ENCODE measurements at places on chromosomes 6 and 20.

DNA sequence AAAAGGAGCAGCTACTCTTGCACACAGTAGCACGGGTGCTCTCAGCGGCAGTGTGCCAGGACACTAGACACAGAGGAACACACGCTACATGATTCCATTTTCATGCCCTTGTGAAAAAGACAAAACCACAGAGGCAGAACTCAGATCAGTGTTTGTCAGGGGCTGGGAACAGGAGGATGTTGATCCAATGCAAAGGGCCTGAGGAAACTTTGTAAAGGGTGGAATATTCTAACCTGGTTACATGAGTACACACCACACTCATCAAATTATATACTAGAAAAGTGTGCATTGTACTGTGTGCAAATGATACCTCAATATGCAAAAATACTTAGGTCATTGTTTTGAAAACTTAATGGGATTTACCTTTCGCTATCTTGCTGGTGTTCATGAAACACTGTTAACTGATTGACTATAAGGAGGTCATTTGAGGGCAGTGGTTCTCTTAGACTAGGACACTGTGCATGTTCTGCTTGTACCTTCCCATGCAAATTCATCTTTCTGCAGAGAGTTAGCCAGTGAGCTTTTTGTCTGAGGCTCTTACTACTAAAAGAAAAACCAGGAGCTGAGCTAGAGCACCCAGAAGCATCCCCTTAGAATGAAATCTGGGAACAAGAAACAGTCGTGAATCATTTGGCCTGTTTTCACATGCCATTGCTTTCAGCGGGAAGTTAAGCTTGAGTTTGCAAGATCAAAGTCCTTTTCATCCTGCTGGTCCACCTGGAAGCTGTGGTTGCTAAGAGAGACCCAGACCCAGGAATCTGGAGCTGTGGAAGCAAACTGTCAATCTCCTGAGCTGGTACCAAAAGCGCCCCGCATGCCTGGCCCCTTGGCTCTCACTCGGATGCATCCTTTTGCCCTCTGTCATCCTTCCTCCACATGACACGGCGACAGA, 204.8 kb downstream of the TTLL2 start:
- no peak for DNase-seq

DNA sequence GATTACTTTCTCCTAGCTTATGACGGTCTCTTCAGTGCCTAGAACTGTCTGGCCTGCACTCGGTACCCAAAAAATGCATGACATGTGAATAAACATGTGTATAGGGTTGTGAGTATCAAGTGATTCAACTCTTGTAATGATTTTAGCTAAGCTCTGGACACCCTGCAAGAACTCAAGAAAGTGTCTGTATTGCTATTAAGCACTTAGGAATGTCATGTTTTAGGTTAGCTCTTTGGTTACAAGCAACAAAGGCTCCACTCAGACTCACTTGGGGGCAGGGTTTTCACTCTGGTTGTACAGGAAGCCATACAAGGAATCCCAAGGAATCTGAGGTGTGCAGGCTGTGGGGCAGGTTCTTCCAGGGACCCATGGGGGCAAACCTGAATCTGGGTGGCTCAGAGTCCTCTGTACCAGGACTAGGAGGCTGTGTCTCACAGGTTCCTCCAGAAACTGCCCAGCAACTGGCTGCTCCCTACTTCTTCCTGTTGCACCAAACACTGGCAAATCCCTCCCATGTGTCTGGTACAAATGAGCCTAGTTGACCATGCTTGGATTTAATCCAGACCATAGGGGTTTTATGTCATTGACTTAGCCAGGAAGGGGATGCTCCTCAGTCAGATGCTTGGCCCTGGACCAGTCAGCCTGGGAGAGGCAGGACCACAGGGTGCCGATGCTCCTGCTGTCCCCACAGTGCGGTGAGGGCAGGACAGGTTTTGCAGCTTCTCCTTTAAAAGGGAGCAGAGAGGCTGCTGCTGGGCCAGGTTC, 77.9 kb upstream of the CDH4 start:
- peak; percentile 18 for DNase-seq

DNA sequence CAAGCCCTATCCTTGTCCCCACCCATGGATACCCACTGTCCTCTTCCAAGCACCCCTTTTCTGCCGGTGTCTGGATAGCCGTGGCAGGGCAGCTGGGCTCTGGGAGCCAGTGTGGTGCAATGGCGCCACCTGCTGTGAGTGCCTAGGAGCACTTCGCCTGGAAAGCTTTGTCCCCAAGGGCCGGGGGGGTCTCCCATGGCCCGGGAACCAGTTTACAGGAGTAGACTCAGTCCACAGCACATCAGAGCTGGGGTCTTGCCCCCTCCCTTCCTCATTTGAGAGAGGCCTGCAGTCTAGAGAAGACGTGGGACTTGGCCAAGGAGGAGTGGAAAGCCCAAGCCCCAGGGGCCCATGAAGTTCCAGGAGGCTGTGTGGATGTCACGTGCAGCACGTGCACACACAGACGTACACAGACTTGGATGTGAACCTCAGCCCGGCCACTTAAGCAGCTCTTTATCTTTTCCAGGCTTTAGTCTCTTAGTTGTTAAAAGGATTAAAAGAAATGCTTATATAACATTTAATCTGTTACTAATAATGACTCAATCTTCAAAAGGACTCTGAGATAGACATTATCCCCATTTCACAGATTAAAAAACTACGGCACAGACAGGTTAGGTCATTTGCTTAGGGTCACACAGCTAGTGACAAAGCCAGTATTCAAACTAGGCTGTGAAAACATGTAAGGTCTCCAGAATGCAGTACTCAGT, 40.9 kb upstream of the CDH22 start:
- DNase-seq, result peak; percentile 75

- DNase-seq, result peak; percentile 84
These were observed 19.0 kb upstream of the ASIP start for GRCh38 chr20:34222208-34222607.

DNA sequence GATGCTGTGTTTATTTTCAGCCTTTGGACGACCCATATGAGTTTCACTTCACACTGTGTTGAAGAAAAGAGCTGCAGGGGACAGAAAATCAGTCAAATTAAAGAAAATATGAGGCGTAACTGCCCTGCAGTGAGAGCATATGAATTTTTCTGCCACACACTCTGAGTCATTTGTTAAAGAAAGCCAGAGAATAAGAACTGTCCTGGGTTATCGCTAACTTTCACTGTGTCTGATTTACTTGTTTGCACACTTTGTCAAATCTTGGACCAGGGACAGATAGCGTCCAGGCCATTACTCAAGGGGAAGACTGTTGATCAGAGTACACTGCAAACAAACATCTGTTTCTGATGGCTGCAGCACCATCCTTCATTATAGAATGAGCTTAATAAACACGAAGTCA, 126.8 kb upstream of the AGPAT4 start:
- no peak for DNase-seq

DNA sequence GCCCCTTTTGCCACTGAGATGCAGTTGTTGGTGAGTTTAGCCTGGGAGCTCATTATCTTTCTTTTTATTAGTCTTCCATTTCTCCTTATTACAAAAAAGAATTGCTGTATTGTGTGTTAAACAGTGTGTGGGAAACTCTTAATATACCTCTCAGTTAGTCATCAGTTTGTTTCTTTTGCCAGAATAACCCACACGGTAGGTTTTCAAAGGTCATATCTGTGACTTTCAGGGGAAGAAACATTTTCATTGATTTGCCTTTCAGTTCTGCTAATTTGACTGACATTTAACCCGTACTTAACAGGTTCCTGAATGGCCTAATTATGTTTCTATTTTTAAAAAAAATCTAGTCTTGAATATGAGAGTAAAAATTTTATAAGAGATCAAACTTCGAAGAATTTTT, 145.3 kb downstream of the KHDC1L start:
- DNase-seq, result no peak
